ENCODE measurements at places on chromosomes 6 and 20.

GRCh38 chr6:142026471-142026870, 106.3 kb upstream of the GJE1 start:
- no peak for DNase-seq

GRCh38 chr6:28312939-28313338, 23.0 kb downstream of the ZSCAN31 start:
- no peak for DNase-seq

DNA sequence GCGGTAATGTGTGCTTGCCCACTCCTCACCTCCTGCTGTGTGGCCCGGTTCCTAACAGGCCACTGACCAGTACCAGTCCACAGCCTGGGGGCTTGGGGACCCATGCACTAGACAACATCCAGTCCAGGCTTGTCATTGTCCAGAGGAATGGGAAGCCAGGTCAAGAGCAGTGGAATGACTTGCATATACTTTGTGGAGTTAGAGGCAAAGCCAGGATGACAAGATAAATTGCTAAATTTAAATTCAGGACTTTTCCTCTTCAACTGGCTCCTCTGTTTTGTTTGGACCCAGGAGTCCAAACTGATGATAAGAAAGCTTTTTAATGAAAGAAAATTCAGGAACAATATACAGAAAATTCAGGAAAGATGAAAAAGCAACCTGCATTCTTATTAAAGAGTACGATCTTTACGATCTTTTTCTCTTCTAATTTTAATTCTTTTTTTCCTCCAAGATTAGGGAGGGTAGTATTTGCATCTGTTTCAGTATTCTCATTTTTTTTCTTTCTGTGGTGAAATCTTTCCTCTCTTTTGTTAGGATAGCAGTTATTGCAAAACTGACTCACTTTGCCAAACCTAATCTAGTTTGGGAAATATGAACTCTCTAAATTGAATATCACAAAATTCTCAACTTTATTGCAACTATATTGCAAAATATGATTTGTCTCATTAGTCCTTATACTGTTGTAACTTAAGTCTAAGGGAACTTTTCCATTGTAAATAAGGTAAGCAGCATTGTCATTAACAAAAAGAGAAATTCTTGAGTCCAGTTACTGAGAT, 48.2 kb downstream of the DCBLD1 start:
- no peak for DNase-seq

- DNase-seq = no peak
These were observed 213.4 kb downstream of the HIVEP2 start for GRCh38 chr6:142731611-142732010.

DNA sequence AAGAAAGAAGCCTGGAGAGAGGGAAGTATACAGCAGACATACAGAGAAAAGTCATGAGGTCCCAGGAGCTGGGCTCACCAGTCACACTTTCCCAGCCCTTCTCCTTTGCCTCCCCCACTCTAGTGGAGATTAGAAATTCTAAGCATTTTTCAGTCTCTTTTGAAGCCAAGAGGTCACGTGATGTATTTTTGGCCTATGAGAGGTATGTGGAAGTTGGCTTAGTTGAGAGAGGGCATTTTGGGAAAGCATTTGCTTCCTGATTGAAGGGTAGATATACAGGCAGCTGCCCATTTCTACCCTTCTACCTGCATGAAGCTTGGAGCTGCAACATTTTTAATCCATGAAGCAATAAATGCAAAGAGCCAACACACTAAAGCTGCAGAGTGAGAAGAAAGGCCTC, 106.0 kb upstream of the TNFAIP3 start:
- no peak for DNase-seq

- DNase-seq = no peak
These were observed 82.8 kb downstream of the TCP11 start for GRCh38 chr6:35058358-35058675.

DNA sequence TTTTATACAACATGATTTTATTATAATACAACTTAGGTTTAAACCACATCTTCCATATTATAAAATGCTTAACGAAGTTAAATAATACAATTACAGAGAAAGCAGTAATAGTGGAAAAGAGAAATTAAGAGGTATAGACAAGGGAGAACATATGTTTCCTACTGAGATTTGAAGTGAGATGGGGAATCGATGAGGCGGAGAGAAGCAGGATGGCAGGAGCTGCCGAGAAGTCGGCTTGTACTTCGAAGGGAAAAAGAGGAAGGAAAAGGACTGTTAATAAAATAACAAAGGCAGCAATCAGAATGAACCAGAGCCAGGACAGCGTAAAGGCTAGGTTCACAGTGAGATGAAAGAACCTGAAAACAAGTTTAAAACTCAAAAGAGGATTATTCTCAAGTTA, 15.4 kb downstream of the FBXL4 start:
- DNase-seq = no peak

- no peak for DNase-seq
These were observed 14.3 kb upstream of the SERINC3 start for GRCh38 chr20:44536175-44536574.

- no peak for DNase-seq
These were observed 14.8 kb downstream of the TUBB2A start for GRCh38 chr6:3142536-3142935.

DNA sequence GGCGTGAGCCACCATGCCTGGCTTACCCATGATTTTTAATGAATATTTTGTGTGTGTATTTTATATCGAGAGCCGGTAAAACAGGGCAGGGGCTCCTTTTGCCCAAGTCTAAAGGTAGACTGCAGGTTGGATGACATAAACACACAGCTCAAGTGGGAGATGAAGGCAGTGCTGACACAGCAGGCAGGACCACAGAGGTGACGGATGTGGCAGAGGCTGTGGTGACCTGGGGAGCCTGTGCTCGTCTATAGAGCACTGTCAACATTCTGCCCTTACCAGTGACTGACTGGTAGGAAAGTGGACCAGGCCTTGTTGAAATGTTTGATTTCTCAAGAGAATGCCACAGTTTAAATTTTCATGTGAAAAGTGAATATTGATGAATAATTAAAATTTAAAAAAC, 137.5 kb downstream of the ZFP64 start:
- no peak for DNase-seq

GRCh38 chr6:166954118-166954713, 2.1 kb downstream of the RNASET2 start:
- no peak for DNase-seq

- no peak for DNase-seq
These were observed 545 bp downstream of the ACTR5 start for GRCh38 chr20:38748861-38749149.

- no peak for DNase-seq
These were observed 12.4 kb upstream of the HMGN3 start for GRCh38 chr6:79246891-79247290.

DNA sequence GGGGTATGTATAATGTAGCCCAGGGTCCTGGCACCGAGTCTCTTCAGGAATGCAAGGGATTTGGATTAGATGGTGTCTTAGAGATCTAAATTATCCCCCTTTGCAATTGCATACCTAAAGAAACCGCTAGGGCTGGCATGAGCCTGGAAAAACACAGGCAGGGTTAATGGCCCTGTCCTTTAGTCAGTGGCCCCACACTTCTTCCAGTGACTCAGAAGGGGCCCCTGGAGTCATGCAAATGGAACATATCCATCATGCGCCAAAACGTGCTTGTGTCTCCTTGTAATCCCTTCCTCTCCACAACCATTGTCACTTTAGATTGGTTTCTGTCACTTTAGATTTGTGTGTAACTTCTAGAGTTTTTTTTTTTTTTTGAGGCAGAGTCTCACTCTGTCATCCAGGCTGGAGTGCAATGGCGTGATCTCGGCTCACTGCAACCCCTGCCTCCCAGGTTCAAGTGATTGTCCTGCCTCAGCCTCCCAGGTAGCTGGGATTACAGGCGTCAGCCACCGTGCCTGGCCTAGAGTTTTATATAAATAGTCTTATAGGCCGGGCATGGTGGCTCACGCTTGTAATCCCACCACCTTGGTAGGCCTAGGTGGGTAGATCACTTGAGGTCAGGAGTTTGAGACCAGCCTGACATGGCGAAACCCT, 8.7 kb upstream of the MYBL2 start:
- DNase-seq = peak; percentile 48

GRCh38 chr6:108612852-108613251, 52.1 kb downstream of the FOXO3 start:
- DNase-seq = no peak

- peak; percentile 89 for DNase-seq
These were observed at the start of gene SIRPA for GRCh38 chr20:1894951-1895673. SIRPA (plus strand) TSS chr20:1895407; CDS start chr20:1895448, 41 bp downstream.
